ENCODE measurements at places on chromosomes 1 and 21. TPM values are rescaled to one million over a fixed set of nuclear protein-coding genes. Genes with fewer than 3 reads are reported as not detected.

Gene TNFRSF25
- 9.5 TPM for total RNA-seq

Gene NR1I3
- not detected for total RNA-seq

Gene MR1
- total RNA-seq = 0.91 TPM

GRCh38 chr1:99507906-99508732 lies 137.8 kb upstream of the PALMD start:
- DNase-seq = no peak

DNA sequence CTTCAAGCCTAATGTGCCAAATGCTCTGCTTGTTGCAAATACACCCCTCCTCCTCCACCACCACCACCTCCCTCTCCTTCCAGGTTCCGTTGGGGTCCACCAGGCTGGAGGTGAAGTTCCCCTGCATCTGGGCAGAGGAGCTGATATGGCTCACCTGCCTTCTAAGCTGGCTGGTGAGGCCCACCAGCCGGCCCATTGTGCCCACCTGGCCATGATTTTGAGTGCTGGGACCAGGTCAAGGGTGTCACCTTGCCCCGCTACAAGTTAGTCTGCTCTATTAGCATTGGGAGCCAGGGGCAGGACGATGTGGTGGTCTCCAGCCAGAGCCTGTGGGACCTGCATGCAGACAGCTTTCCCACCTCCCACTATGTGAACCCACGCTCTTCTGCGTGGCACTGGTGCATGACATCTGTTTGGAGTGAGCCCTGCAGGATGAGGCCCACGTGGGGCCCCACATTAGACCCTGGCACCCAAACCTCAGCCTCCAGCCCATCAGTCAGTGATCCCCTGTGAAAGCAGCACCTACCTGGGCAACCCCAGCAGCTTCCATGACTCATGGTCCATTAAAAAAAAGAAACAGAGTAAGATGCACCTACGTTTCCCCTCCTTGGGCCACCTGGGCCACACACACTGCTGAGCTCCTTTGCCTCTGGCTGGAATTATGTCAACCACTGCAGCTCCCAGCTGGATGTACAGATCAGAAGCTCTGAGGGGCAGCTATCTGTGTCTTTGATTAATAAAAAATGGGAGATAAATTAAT lies 15.6 kb upstream of the CDCP2 start:
- no peak for DNase-seq

- no peak for DNase-seq
These were observed 985 bp downstream of the SYT6 start for GRCh38 chr1:114152508-114153260.

Data from cerebellum (tissue), 4 donors.